ENCODE measurements at places on chromosomes 5 and 9. TPM values are rescaled to one million over a fixed set of nuclear protein-coding genes. Genes with fewer than 3 reads are reported as not detected.

Gene CBY3
- not detected for total RNA-seq

DNA sequence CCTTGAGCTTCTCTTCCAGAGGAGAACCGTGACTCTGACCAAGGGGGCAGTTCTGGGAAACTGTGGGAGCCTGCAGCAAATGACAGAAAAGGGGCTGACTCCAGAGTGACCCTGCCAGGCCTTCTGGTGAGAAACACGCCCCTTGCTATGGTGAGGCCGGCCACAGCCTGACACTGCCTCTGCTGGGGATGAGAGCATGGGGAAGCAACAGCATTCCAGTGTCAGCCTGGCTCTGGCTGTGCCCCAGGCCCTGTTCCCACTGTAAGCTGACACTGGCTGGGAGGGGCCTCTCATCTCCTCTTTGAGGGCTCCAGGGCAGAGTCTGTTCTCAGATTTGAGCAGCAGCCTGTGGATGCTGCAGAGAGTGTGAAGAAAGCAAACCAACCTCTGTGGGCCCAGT lies 180.0 kb upstream of the IL12B start:
- peaks cover 12% of the 10 kb centered on the region for H3K4me1 ChIP-seq
- H3K4me3 ChIP-seq = no peak overlapping the region
- DNase-seq = peak; percentile 68
- peak overlapping the region; percentile 13 for H3K27ac ChIP-seq

GRCh38 chr5:33588654-33589372 lies 148.0 kb downstream of the TARS1 start:
- no peaks in the 10 kb centered on the region for H3K36me3 ChIP-seq
- H3K4me1 ChIP-seq = no peaks in the 10 kb centered on the region
- H3K4me3 ChIP-seq = no peak overlapping the region
- no peaks in the 10 kb centered on the region for H3K27me3 ChIP-seq
- no peak overlapping the region for H3K27ac ChIP-seq

- no peaks in the 10 kb centered on the region for H3K36me3 ChIP-seq
- H3K27me3 ChIP-seq = no peaks in the 10 kb centered on the region
- H3K4me1 ChIP-seq = peaks cover 5% of the 10 kb centered on the region
- H3K27ac ChIP-seq = no peak overlapping the region
- no peak overlapping the region for H3K4me3 ChIP-seq
These were observed 377.2 kb upstream of the KLF4 start for GRCh38 chr9:107866711-107867311.

Gene FCN2
- total RNA-seq = not detected

- H3K4me3 ChIP-seq = no peak overlapping the region
- peaks cover 3% of the 10 kb centered on the region for H3K4me1 ChIP-seq
- H3K27me3 ChIP-seq = peaks cover 2% of the 10 kb centered on the region
- H3K27ac ChIP-seq = no peak overlapping the region
- H3K36me3 ChIP-seq = no peaks in the 10 kb centered on the region
These were observed 43.5 kb downstream of the SLC12A7 start for GRCh38 chr5:1068204-1068894.

Gene PKD2L2
- total RNA-seq = not detected

Measured in glutamatergic neuron (in vitro differentiated cells).